Aorta (tissue), 5 donors: ENCODE measurements at places on chromosomes 2 and 18. TPM values are rescaled to one million over a fixed set of nuclear protein-coding genes. Genes with fewer than 3 reads are reported as not detected.
A peak's percentile ranks its signal among the peaks of the same experiment; 100 is the strongest.

DNA sequence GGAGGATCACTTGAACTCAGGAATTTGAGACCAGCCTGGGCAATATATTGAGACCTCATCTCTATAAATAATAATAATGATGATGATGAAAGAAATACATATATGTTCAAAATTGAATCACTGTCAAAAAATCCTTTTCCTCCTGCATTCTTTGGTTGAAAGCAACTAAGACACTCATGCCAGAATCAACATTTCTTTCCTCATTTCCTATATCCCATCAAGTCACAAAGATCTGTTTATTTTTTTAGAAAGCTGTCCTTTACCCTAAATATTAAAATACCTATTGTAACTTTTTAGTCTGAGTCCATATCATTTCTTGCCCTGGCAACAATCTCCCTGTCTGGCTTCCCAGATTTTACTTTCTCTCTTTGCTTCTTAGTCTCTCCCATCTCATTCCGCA is 31.8 kb upstream of the PPP4R3B start:
- DNase-seq, result no peak

The SPDYA gene
- total RNA-seq, result 2.8 TPM

The TUBA4A gene
- total RNA-seq, result 44.3 TPM

The AFF3 gene
- total RNA-seq, result 15.7 TPM

GRCh38 chr2:24382363-24383073 is 22.2 kb upstream of the ITSN2 start:
- DNase-seq, result peak; percentile 62

The GRP gene
- total RNA-seq, result not detected

- no peak for DNase-seq
These were observed 75.4 kb upstream of the TANC1 start for GRCh38 chr2:158893026-158893425.

GRCh38 chr2:239983004-239983778 is 42.0 kb downstream of the NDUFA10 start:
- DNase-seq, result no peak
